ENCODE measurements at places on chromosomes 5 and 9. TPM values are rescaled to one million over a fixed set of nuclear protein-coding genes. Genes with fewer than 3 reads are reported as not detected.

Gene LHFPL2
- 24.8 TPM for total RNA-seq

Gene SLC34A3
- total RNA-seq: not detected

Gene MGAT1
- 152 TPM for total RNA-seq

Gene FOXE1
- total RNA-seq: 7.9 TPM

Gene FUT7
- total RNA-seq: not detected

Gene SPATA31A3
- total RNA-seq: not detected

DNA sequence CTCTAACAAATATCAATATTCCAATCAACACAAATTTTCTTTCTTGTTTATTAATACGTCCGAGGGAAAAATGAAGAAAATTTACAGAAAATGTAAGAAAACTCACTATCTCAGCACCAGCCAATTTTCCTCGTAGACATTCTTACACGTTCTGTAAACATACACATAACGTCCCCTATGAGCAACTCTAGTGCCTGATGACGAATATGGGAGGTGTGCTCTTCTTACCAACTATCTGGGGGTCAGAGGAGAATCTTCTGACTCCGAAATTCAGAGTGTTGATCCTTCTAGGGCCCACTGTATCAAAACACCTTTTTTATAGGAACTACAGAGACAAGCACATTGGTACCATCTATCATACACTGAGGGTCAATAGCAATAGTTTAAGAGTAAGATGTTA, 198.7 kb downstream of the GAPVD1 start:
- DNase-seq: no peak

DNA sequence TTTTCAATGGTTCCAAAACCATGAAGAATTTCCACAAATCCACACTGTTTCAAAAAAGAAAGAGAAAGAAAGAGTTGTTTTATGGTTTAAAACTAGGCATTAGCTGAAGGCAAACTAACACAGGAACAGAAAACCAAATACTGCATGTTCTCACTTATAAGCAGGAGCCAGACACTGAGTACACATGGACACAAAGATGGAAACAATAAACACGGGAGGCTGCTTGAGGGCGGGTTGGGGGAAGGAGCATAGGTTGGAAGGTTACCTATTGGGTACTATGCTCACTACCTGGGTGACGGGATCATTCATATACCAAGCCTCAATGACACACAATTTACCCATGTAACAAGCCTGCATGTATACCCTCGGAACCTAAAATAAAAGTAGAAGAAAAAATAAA, 45.0 kb downstream of the SEMA6A start:
- DNase-seq: no peak

- DNase-seq: no peak
Measured at GRCh38 chr9:129983891-129984290, 59.1 kb downstream of the FNBP1 start.

DNA sequence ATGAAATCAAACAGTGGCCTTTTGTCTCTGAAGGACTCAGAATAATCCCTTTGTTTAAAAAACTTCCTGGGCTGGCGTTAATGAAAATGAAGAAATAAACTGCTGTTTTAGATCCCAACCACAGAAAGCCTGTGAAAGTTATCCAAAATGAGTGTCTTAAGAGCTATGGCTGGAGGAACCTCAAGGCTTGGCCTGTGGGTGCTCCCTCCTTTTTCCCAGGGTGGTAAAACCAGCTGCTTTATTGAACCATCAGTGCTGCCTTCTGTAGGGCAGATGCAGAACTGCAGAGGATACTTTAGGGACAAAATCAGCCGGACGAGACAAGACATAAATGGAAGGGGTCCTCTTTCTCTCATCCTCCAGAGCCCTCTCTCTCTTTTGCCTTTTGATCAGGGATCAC, 100.9 kb downstream of the SMARCA2 start:
- DNase-seq: no peak

GRCh38 chr5:139709582-139710318, 61.6 kb downstream of the CXXC5 start:
- no peak for DNase-seq

DNA sequence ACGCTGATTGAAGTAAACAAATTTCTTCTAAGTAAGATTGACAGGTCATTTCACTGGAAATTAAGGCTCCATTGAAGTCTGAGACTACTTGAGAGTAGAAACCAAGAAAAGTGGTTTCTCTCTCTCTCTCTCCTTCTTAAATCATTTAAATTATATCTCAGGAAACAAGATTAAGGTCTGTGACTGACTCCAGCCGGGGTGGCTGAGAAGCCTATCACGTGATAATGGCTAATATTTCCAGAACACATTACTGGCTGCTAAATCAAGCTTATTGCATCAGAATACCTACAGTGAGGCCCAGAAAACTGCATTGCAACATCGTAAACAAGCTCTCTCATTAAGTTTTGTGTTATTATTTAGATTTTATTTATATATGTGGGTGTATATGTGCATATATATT, 88.4 kb downstream of the PTCD2 start:
- no peak for DNase-seq

GRCh38 chr5:149959406-149960236, 937 bp upstream of the SLC26A2 start:
- no peak for DNase-seq

GRCh38 chr9:120396418-120396817, 183.5 kb downstream of the CDK5RAP2 start:
- DNase-seq: no peak

GRCh38 chr9:73773896-73774295, 622.2 kb downstream of the ANXA1 start:
- no peak for DNase-seq

DNA sequence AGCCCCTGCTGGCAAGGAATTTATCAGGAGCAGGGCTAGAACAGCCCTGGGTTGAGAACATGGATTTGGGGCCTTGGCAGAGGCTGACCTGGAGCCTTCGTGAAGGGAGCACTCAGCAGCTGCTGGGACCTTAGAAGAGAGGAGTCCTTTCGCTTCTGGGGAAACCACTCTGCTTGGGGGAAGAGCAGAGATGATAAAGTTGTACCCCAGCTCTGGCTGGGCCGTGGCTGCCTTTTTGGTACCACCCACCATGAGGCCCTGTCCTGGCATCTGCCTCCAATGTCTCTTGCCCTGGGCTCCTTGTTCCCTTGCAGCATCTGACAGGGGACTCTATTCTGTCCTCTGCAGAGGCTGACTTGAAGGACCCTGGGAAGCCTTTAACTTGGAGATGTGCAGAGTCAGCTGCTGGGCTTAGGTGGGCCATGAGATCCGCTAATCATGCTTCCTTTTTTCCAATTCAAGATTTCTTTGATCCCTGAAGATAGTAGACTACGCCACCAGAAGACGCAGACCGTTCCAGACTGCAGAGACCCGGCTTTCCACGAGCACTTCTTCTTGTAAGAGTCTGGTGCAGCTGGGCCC, 20.2 kb downstream of the RGS3 start:
- no peak for DNase-seq
